ENCODE measurements at places on chromosomes 16 and 17.

GRCh38 chr17:7634384-7634783, 4.4 kb downstream of the SHBG start:
- DNase-seq: no peak

GRCh38 chr17:81241648-81242420, 2.7 kb downstream of the NDUFAF8 start:
- peak; percentile 79 for DNase-seq

GRCh38 chr17:35991075-35991474, 4.5 kb upstream of the CCL14 start:
- DNase-seq: no peak

DNA sequence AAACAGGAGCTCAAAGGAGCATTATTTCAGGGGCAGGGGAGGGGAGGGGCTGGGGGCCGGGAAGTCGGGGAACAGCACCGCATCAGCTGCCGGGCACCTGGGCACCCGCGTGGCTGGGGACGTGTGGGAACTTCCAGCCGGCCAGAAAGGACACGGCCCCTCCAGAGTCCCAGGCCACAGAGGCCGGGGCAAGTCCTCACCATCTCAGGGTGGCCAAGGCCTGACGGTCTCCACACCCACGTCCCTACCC, 1.1 kb downstream of the PGAP6 start:
- DNase-seq: no peak

GRCh38 chr17:73794336-73794735, 150.1 kb upstream of the SDK2 start:
- no peak for DNase-seq

DNA sequence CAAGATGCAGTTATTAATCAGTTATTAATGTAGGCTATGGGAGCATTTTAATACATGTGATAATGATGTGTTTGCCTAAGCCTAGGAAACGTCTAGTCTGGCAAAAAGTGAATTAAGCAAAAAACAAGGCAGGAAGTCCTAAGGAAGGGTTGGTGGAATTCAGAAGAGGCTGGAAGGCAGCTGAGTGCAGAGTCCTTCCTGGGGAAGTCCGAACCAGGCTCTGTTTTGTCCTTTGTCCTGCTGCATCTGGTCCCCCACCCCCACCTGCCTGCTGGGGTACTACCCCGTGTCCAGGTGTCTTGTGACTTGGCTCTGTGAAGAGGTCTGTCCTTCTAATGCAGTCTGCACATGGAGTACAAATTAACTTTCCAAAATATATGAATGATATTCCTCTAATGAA, 1.5 kb upstream of the MYH10 start:
- no peak for DNase-seq

GRCh38 chr17:38967290-38967738, at the start of gene FBXO47:
Gene FBXO47, minus strand, starts transcription at chr17:38967403. Its CDS starts 4,378 bp downstream, at chr17:38963025.
- no peak for DNase-seq

DNA sequence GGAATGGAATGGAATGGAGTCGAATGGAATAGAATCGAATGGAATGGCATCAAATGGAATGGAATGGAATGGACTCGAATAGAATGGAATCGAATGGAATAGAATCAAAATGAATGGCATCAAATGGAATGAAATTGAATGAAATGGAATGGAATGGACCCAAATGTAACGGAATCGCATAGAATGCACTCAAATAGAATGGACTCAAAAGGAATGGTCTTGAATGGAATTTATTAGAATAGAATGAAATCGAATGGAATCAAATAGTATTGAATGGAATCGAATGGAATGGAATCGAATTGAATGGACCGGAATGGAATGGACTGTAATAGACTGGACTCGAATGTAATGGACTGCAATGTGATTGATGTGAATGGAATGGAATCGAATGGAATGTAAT, 501.4 kb upstream of the WSB1 start:
- DNase-seq: no peak

DNA sequence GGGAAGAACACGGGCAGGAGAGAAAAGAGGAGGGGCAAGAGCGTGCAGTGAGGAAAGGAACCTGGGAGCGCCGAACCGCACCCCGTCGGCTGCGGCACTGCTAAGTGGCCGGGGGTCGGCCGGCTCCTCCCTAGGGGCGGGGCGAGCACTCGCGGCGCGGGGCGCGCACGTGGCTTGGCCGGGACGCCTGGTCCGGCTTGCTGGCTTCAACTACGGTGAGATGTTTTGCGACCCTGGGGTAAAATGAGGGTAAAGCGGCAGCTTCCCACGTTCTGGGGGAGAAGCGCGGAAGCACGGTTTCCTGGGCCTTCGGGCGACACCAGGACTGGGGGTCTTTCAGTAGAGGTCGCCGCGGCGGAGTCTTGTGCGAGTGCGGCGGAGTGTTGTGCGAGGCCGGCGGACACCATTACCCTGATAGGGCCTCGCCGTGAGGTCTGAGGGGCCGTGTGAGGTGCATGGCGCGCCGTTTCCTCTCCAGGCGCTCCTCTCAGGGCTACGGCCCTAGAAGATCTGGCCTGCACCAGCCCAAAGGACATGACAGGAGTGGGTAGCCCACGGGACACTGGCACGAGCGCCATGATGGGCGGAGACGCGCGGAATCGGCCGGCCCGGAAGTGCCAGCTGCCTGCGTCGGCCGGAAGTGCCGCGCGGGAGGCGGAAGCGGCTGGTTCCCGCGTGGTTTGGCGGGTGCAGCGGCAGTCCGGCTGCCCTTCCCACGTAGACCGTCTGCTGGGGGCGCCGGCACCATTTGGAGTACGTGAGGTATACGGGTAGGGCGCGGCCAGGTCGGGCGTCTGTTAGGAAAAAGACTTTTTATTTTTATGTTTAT, at the start of the genes MYO19 and PIGW:
Gene MYO19 (minus strand): TSS at position 29 of the 829 bp plus-strand sequence. CDS start 2,330 bp downstream, outside the sequence.
Gene PIGW (plus strand): TSS at position 148 of the 829 bp plus-strand sequence. CDS start 2,115 bp downstream, outside the sequence.
- DNase-seq: peak; percentile 84

DNA sequence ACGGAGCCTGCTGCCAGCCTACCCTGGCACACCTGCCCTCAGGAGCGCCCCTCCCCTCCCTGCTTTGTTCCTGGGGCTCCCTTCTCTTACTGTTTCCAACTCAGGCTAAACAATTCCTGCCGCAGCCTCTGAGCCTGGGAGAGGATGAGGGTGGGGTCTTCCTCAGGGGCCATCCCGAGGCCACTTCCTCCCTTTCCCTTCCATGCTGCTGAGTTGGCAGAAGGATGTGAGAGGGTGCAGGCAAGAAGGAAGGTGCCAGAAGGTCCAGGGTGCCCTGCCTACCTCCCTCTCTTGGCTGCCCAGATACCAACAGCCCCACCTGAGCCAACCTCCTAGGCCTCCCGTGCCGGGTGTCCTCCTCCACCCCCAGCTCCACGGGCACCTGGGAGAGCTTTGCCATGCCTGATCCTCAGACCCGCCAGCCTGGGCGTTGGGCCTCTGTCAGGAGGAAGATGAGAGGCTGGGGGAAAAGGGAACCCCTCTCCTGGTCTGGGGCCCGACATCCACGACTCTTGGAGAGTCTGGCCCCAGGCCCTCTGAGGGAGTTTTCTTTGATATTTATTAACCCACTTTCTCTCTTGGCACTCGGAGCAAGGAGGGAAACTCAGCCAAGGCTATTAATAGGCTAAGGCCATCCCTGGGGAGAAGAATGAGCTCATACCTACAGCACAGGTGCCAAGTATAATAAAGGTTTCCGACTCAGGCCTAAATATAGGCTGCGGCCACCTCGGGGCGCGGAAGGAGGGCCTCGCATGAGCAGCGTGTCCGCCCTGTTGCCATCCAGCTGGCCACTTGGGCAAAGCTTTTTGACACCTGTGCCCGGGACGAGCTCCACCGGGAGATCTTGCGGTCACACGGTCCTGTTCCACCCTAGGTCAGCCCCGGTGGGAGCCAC, 232.0 kb downstream of the ENGASE start:
- no peak for DNase-seq

GRCh38 chr16:17829811-17830210, 359.1 kb upstream of the XYLT1 start:
- no peak for DNase-seq

DNA sequence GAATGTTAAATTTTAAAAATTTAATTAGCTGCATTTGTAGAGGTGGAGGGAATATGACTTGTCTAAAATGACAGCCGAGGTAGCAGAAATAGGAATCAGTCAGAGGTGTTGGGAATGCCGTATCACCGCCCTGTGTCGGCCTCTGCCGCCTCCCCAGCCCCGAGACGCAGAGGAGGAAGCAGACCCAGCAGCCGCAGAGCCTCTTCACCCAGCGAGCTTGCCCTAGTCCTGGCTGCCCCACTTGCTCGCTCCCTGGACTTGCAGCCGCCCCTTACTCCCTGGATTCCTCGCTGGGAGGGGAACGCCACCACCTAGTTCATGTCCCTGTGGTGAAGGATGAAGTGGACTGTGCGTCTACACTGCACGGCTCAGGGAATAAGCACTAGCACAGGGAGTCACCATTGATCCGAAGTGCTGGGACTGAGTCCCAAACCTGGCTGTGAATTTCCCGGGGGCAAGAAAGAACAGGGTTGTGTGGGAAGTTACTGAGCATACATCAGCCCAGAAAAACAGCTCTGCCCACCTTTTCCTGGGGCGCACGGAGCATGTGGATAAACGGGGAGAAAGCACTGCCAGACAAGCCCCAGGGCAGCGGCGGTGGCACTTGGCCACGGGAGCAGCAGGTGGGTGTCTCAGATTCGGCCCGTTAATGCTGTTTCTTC, 76.8 kb downstream of the RPTOR start:
- DNase-seq: no peak

- DNase-seq: no peak
These were observed 9.3 kb downstream of the DNAI2 start for GRCh38 chr17:74283371-74283673.

DNA sequence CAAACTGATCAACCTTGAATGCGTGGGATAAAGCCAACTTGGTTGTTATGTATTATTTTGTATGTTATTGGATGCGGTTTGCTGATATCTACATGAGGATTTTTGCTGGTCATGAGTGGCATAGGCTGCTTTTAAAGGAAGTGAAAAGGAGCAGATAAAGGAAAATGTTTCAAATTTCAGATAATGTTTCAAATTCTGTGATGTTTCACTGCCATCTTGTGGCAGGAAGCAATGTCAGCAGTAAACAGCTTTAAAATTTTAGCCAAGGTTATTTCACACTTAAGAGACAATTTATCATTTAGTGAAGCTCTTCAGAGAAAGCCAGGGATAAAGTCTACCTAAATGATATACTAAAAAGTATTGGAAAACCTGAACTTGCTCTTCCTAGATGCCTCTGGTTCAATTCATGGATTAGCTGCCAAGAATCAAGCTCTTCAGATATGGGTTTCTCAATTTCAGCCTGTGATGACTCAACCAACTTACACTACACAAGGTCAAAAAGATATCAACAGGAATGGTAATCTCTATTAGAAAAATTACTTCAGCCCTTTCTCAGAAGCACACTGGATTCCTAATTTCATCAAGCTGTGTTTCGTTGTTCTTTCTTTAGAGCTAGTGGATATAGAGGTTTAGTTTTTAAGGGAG, 136.0 kb upstream of the C17orf78 start:
- no peak for DNase-seq

GRCh38 chr16:85356157-85356556, 243.9 kb upstream of the CIBAR2 start:
- no peak for DNase-seq

DNA sequence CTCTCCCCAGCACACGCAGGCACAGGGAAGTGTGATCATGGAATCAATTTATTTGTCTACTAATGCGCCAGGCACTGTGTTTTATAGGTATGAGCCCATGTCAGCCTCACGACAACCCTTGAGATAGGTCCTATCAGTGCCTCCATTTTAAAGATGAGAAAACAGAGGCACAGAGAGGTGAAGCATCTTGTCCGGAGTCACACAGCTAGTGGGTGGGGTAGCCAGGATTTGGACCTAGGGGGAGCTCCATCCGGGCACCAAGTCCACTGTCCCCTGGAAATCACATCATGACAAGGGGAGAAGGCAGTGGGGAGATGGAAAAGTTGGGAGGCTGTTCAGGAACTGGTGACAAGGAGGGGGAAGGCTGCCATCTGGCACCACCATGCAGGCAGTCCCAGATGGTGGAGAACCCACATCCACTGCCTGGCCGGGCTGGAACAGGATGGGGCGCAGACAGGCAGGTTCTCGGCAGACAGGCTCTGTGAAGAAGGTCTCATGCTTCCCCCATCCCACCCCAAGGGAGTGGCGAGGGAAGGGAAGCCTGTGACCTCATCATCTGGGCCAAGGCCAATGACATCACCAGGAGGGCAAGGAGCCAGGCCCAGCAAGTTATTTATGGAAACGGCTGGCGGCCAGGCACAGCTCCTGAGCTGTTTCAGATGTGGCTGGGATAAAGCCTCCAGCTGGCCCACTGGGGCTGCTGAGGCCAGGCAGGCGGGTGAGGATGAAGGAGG, 126.0 kb upstream of the SDK2 start:
- no peak for DNase-seq

GRCh38 chr16:57760357-57761160, 25.0 kb downstream of the KATNB1 start:
- DNase-seq: no peak

DNA sequence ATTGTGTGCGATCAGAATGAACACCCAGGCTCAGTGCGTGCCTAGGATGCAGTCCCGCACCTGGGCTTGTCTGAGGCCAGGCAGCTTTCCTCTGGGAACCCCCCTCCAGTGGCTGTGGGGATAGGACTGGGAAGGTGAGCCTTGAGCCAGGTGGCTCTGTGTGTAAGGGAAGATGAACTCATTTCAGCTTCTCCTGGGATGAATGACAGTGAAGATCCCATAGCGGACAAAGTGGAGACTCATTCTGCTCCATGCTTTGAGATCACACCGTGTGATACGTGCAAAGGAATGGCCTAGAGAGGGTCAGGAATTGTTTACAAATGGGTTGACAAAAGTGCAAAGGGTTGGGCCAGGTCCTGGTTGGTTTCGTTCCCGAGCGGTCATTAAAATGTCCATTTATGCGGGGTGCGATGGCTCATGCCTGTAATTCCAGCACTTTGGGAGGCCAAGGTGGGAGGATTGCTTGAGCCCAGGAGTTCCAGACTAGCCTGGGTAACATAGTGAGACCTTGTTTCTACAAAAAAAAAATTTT, 15.8 kb downstream of the GPRC5C start:
- DNase-seq: no peak

DNA sequence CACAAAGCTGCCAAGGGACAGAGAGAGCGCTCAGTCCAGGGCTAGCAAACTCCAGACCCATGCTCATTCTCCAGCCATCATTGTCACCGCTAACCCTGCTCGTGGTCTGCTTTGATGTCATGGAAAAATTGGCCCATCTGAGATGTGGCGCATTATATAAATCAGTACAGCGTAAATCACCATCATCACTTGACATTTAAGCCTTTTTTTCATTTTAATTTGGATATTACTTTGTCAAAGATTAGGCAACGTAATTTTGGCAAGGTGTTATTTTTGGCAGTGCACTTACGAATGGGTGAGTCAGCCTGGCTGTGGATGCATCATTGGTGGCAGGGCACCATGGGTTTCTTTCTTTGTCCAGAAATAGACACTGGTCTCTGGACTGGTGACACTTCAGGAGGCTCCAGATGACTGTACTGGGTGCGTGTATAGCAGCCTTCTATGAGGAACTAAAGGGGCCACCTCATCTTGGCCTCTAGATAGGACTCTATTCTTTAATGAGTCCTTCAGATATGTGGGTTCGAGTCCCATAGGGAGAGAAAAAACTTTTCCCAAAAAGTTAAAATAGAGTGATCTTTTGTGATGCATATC, 166.3 kb downstream of the MSI2 start:
- DNase-seq: no peak

- DNase-seq: peak; percentile 85
These were observed 3.6 kb downstream of the OSGIN1 start for GRCh38 chr16:83956336-83957289.

Data from GM12891 (cell line).